Panc1 (cell line): ENCODE measurements at places on chromosomes 5 and 9. TPM values are rescaled to one million over a fixed set of nuclear protein-coding genes. Genes with fewer than 3 reads are reported as not detected.

Gene NTNG2
- 5.1 TPM for total RNA-seq

Gene PCAT7
- total RNA-seq: 0.59 TPM

Gene CCDC183
- 0.62 TPM for total RNA-seq

Gene SOX30
- total RNA-seq: not detected

Gene LIFR
- total RNA-seq: 91.3 TPM

Gene INSL4
- total RNA-seq: not detected

Gene CRHBP
- 0.10 TPM for total RNA-seq

Gene MGAT1
- 113 TPM for total RNA-seq

Gene TMEM171
- 2.1 TPM for total RNA-seq

Gene GABBR2
- 6.3 TPM for total RNA-seq

Gene LCN1
- not detected for total RNA-seq

Gene CNTLN
- not detected for total RNA-seq

Gene CAVIN4
- total RNA-seq: 0.82 TPM

Gene SHOC1
- total RNA-seq: 0.10 TPM

Gene SNCB
- total RNA-seq: 0.77 TPM
